ENCODE measurements at places on chromosomes 7 and 10.

- DNase-seq, result no peak
Measured at GRCh38 chr7:89549768-89550167, 604.5 kb upstream of the STEAP1 start.

DNA sequence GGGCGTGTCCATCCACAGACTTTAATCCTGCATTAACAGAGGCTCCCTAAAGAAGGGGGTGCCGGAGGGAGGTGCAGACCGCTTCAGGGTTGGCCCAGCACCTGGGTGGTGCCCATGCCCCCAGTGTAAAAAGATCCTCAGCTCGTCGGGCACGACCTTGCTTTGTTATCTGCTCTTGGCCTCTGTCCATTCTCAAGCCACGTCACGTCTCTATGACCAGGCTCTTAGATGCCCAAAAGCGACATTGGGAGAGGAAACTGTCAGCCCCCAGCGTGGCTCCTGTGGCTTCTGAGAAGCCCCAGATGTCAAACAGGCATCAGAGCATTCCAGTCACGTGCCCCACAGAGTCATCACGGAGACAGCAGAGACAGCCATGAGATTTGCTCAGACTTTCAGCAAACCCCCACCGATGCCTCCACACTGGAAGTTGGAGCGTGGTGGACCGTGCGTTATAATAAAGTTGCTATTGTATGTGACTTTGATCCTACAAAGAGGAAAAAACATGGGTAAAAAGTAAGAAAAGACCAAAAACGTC lies 55.5 kb downstream of the PTPRN2 start:
- DNase-seq, result no peak

DNA sequence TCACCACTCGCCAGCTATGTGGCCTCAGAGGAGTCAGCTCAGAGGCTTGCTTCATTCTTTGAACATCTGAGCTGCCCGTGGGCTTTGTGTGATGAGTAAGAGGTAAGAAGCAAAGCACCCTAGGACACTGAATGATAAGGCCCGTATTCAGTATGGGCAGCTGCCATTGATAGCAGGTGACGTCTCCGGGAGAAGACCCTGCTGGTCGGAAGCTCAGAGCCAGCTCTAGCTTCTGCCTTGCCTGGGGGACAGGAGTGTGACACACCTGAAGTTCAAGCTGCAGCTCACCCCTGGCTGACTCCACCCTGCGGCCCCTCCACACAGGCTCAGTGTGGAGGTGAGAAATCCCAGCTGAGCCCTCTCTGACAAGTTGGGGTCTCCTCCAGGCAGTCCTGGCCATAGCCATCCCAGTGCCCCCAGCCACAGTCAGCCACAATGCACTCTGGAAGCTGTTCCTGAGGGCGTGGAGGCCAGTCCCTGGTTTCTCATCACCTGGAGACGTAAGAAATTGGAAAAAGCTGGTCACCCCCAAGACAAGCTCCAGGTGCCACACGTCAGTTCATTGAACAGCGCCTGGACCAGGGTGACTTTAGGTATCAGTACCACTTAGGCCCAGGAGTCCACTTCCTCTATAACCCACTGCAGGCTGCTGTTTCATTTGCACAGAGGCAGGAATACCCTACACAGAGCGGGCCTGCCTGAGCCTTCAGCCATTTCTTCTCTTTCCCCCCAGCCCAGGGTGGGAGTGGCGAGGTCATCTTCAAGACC lies 164.9 kb upstream of the RHEB start:
- DNase-seq, result no peak

- no peak for DNase-seq
Measured at GRCh38 chr7:47380325-47381133, 201.4 kb downstream of the TNS3 start.

GRCh38 chr10:130345728-130346127 lies 209.5 kb downstream of the GLRX3 start:
- DNase-seq, result no peak

GRCh38 chr7:15607529-15608210 lies 45.9 kb upstream of the AGMO start:
- no peak for DNase-seq

- DNase-seq, result no peak
Measured at GRCh38 chr10:104894681-104895080, 253.6 kb downstream of the SORCS3 start.

DNA sequence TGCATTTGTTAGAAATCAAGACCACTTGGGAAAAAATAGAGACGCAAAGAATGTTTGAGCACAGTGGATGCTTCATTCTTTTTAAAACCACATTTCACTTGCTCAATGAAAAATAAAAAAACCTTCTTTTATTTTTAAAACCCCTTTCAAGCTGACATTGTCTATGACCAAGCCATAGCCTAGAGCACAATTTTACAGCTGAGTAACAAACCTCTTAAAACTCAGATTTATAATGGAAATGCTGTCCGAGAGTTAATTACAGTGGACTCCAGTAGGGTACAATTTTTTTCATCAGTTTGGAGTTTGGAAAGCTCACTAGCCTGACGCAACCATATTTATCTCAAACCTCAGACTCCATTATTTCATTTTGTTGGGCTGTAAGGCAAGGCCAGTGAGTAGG lies 116.3 kb downstream of the RNLS start:
- no peak for DNase-seq

DNA sequence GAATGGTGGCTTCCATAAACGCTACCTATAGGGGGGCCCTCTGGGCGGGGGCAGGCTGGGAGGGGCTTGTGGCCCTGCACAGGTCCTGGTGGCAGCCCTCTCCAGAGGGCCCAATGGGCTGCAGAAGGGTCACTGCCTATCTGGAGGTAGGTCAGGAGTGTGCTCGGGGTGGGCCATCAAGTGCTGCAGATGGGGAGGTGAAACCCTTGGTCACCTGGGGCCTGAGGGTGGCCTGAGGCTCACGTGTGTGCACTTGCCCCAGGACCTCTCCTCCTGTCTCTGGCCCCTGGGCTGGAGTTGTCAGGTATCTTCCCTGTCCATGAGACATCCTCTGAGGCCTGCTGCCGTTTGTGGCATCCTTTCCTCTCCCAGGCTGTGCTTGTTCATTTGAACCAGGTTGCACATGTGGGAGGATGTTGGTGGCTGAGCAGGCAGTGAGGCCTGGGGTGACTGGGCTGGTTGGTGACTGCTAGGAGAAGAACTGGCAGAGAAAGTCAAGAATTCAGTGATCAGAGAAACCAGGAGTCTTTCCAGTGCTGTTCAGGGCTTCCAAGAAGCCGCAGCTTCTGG lies 21.1 kb upstream of the SH2D4B start:
- DNase-seq, result no peak

GRCh38 chr10:3213208-3213607 lies 40.6 kb upstream of the PITRM1 start:
- DNase-seq, result no peak

DNA sequence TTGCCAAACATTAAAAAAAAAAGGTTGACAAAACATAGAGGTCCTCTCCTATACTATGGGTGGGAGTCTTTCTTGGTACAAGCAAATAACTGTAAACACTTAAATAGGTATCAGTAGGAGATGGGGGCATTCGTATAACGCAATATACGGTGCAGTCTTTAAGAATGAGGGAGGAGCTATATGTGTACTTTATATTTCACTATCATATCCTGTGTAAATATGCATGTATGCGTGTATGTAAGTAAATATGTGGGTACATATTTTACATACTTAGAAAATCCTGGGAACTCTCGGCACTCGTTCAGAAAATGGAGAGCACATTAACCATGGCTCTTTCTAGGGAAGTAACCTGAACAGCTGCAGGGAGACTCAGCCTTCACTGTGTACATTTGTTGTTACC lies 82.0 kb upstream of the LRRC18 start:
- DNase-seq, result no peak

- DNase-seq, result no peak
Measured at GRCh38 chr7:105055084-105055483, 41.1 kb downstream of the KMT2E start.

DNA sequence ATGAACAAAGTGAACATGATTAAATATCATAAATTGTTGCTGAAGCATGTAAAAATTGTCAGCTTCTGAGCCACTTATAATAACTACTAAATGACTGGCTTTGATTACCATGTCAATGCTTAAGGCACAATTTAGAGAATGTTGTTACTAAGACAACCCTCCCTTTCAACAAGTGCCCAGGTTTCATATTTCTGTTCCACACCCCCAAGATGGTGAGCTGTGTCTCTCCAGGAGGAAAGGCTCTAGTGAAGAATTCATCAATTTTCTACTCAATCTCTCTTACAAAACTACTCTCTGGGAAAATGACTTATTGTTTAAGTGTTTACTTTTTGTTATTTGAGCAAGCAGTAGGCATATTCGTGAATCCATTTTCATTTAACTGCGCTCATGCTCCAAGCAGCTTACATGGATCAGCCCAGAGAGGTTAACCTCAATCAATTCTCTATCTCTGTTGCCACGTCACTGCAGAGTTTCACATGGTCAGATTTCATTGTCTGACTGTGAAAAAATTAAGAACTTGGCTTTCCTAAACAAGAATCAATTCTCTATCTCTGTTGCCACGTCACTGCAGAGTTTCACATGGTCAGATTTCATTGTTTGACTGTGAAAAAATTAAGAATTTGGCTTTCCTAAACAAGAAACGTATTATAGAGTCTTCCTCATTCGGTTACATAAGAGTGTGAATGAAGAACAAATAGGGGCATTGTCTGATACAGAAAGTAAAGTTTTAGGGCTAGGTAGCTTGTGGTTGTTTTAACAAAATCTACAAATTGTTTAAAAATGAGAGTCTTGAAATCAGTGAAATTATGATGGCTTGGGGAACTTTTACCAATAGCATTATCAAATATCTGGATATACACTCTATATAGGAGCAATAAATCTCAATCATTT lies 49.7 kb downstream of the CCDC71L start:
- DNase-seq, result no peak

- DNase-seq, result no peak
Measured at GRCh38 chr10:34812771-34813170, 2.3 kb downstream of the PARD3 start.

DNA sequence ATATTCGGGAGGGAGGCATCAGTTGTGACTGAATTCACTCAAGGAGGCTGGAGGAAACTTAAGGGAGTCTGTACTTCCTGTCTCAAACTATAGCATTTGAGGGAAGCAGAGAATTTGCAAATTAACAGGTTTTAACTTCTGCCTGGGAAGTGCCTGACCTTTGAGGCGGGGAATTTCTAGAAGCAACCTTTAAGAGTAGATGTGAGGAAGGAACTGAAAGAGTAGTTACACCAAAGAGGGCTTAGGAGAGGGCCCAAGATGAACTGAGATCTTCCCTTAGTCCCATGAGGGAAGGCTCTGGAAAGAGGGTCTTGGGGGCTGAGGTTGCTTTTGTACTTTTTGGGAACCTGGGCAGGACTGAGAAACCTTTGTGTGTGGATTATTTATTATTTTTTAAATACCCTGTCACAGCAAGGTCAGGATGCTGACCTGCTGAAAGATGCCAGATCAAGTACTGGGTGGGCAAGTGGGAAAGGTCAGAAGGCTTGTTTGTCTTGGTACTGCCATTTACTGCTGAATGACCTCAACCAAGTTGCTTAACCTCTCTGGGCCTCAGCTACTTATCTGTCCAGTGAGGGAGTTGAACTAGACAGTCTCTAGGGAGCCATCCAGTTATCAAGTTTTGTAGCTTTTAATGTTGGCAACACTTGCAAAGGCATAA lies 2.4 kb downstream of the GPR158 start:
- DNase-seq, result no peak

GRCh38 chr10:82742478-82742877 lies 867.5 kb downstream of the NRG3 start:
- DNase-seq, result no peak

DNA sequence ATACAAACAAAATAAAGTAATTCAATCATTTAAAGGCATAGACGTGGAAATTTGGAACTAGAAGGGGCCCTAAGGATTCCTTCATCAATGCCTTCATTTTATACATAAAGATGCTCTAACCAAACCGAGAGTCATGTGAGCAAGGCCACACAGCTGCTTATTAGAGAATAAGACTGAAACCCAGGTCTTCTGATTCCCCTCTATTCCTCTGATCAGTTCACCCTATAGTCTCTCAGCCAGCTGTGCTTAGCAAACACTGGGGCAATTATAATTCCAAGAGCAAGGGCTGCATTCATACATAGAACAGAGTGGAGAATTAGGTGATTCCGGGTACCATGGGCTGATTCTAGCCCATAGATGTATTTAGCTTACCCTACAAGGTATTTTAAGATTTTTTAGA lies 9.7 kb upstream of the XPNPEP1 start:
- no peak for DNase-seq

- no peak for DNase-seq
Measured at GRCh38 chr7:41252551-41252950, 450.3 kb downstream of the INHBA start.

- DNase-seq, result no peak
Measured at GRCh38 chr10:63375859-63376258, 89.9 kb downstream of the JMJD1C start.

DNA sequence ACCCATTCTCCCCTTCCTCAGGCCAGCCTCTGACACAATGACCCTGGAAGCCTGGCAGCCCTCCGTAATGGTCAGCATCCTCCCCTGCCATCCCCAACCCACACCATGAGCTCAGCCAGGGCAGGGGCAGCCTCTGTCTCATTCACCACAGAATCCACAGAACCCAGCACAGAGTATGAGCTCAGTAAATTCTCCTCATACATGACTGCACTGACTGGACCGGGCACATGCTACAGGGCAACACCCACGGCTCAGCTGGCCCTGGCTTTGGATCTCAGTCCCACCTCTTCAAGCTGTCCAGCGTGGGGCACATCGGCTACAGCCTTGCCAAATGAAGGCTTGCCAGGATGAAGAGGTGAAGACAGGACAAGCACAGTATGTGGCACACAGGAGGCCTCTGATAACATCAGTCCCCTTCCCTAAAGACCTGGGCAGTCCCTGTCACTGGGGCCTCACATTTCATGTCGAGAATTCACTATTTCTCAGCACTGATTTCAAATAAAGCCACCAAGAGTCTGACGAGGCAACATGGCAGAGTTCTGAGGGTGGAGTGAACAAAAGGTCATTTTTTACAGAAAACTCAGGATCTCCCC lies 7.9 kb downstream of the GPRIN2 start:
- DNase-seq, result no peak

- DNase-seq, result no peak
Measured at GRCh38 chr10:78434886-78435285, 401.2 kb downstream of the RPS24 start.

- DNase-seq, result no peak
Measured at GRCh38 chr10:71433768-71434744, 37.3 kb downstream of the CDH23 start.

GRCh38 chr10:70675496-70676161 lies 3.3 kb downstream of the ADAMTS14 start:
- DNase-seq, result no peak

GRCh38 chr10:118924493-118924892 lies 105.0 kb upstream of the NANOS1 start:
- DNase-seq, result no peak

GRCh38 chr7:149559711-149560110 lies 62.1 kb upstream of the ZNF746 start:
- no peak for DNase-seq

DNA sequence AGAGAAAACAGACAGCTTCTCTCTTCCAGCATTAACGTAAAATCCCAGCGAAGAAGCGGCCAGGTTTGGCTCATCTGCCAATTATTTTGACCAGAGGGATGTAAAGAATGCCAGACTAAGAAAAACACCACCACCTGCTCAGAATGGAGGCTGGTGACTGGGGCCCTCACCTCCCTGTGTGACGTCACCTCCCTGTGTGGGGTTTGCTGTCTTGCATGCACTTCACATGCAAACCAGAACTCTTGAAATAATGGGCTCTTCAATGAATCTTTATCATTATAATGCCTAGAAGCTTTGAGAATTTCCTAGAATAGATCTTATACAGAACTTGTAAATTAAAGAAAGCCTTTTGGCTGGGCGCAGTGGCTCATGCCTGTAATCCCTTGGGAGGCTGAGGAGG lies 101.8 kb upstream of the WAC start:
- no peak for DNase-seq

All from HS-27A (cell line).